ENCODE measurements at places on chromosomes 3 and 15.

DNA sequence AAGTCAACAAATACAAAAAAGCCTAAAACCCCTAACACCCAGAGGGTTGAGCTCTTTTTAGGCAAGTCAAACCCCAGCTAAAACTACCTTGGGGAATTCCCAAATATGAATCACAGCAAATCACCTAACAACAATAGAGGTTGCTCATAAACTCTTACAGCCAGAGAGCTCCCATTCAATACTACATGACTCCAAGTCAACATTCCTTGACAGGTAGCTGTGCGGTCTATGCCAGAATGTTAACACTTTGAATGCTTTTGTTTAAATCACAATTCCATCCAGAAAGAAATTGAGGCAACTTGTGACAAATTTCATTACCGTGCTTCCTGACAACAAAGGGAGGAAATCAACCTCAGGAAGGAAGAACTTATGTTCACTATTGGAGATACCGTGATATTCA, 7.5 kb upstream of the UACA start:
- DNase-seq: no peak

- no peak for DNase-seq
Measured at GRCh38 chr3:192927016-192927415, 9.4 kb upstream of the MB21D2 start.

GRCh38 chr15:66025015-66025452, 155.7 kb downstream of the RAB11A start:
- DNase-seq: no peak

DNA sequence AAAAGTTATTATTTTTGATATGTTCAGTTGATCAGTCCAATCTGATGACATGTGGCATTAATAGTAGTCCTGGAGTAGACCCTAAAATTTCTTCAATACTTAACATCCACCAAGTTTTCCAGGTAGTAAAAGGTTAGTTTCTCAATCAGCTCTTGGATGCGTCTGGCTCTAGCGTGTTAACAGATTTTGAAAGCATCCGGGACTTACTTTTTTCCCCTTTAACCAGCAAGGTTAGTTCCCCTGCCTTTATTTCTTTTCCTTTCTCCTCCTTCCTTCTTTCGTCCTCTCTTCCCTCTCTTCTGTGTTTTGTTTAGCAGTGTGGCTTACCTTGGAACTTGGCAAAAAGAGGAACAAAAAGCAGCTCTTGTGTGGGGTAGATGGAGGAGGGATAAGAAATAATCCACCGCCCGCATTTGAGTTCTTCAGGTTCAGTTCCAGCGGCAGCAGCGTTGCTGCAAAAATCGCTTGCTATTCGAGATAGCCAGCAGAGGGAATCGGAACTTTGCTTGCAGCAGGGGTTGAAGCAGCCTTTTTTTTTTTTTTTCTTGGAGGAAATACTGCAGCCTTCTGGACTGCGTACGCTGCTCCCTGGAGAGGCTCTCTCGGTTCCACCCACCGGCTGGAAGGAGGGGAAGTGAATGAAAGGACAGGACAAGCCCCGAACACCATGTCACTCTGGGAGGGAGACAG, at the start of gene RBMS3:
Gene RBMS3, plus strand, starts transcription at position 668 of the 690 bp plus-strand sequence.
- no peak for DNase-seq

- DNase-seq: no peak
Measured at GRCh38 chr15:37087131-37087588, 13.2 kb downstream of the MEIS2 start.

- no peak for DNase-seq
Measured at GRCh38 chr3:144127700-144128099, 156.1 kb downstream of the DIPK2A start.

- DNase-seq: no peak
Measured at GRCh38 chr15:100786901-100787566, 92.6 kb upstream of the ALDH1A3 start.

DNA sequence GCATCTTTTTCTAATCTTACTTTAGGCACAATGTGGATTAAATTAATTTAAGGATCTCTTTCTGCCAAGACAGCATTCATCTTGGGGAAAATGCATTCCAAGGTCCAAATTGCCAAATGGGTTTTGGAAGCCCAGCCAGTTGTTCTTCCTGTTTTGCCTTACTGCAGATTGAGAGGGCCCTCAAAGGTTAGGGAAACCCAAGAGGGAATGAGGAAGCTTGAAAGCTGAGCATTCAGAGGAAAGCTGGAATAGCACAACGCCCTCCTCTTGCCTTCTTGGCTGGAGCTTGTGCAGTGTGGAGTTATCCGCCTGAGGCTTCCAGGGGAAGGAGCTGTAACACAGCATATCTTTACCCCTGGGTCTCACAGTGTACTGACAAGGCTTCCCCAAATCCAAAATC, 18.2 kb upstream of the SACM1L start:
- no peak for DNase-seq

DNA sequence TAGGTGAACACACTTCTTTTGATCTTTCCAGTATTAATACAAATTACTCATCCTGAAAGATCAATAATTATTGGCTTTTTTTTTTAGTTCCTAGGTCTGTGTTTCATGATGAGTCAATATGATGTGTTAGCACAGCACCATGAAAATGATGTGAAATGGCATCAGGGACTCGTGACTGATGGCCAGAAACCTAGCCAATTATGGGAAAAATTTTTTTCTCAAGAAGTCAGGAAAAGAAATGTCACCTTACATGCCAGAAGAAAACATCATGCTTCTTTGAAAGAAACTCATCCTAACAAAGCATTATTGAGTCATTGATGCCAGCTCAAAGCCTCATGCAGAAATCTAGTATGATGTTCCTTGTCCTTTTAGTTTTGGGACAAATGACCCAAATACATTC, 468.3 kb upstream of the CBLB start:
- DNase-seq: no peak

DNA sequence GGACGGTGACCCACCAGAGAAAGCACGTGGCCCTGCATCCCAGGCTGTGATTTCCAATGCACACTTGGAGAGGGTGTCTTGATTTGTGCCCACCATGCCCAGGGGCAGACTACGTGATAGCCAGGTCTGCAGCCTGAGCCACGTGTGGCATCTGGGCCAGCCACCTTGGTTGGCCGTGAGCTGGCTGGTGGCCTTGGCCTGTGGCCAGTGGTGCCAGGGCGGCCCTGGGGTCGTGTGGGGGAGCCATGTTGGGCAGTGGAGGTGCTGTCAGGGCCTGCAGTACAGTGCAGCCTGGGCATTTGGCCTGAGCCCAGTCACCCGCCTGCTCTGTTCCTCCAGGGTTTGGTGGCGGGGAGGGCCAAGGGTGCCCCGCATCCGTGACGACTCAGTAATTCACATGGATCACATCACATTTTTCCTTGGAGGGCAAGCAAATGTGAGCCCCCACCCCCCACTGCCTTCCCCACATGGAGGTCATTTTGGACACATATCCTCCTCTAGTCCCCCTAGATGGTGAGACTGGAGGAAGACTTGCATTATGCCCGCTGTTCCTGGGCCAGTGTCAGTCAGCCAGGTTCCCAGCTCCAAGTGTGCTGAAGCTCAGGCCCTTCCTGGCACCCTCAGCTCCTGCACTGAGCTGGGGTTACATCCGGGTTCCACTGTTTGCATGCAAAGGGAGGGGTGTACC, 201.4 kb downstream of the UBE3A start:
- no peak for DNase-seq

DNA sequence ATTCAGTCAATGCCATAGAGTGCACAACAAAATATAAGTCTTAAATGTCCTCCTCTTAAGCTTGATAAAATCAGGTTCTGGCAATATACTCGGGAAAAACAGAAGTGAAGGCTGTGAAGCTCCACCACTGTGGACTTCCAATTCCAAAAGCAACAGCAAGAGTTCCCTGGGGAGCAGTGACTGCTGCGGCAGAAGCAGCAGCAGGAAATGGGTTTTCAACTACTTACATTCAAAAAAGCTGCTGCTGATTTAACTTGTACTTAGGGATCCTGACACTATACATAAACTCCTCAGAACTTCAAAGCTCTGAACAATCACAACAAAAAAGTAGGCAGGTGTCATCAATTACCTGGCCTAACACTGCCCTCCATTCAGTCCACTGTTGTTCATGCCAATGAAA, 4.7 kb downstream of the CEP152 start:
- no peak for DNase-seq

DNA sequence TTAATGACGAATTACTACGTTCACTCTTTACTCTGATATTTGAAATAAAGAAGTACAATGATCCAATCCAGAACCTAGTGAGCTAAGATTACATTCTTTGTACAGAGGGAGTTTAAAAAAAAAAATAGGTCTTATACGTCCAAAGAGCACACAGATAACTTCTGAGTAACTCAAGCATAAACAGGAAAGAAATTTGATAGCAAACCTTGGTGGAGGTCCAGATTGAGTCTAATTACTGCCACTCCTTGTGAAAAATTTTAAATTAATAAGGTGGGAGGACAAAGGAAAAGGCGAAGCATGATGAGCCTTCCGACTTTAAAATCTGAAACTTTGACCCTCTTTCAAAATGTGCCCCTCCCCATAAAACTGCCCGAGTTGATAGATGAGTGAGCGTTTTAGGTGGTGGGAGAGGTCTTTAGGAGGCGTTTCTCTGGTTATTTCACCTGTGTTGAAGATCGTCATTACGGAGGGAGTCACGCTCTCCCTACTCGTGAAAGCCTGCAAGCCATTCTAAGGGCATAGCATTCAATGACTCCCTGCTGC, 127.0 kb upstream of the ROBO2 start:
- DNase-seq: no peak

- no peak for DNase-seq
Measured at GRCh38 chr3:107241217-107241616, 136.0 kb upstream of the CCDC54 start.

- DNase-seq: peak; percentile 57
Measured at GRCh38 chr3:170037463-170038433, at the start of gene GPR160. Gene GPR160 (plus strand): TSS chr3:170037995. CDS start chr3:170083973, 45,978 bp downstream.

DNA sequence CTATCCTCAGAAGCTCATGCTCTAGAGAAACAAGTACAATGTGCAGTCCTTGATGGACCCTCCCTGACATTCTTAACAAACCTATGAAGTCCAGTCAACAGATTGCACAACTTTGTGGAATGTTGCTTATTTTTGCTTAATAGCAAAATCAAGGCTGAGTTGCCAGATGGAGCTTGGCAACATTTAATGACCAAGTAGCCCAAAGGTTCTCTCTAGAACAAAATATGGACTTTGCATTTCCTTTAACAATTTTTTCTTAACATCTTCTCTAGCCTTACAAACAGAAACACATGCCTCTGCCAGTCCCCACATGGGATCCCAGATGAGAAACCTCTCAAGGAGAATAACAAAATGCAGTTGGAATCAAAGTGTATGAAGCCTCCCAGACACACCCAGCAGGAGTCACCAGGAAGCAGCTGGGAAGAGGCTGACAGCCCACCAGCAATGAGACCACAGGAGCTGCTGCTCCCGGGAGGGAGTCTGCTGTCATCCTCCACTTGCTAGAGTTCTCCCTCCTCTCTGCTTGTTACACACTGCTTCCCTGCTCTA, 422.5 kb upstream of the CDIN1 start:
- no peak for DNase-seq

DNA sequence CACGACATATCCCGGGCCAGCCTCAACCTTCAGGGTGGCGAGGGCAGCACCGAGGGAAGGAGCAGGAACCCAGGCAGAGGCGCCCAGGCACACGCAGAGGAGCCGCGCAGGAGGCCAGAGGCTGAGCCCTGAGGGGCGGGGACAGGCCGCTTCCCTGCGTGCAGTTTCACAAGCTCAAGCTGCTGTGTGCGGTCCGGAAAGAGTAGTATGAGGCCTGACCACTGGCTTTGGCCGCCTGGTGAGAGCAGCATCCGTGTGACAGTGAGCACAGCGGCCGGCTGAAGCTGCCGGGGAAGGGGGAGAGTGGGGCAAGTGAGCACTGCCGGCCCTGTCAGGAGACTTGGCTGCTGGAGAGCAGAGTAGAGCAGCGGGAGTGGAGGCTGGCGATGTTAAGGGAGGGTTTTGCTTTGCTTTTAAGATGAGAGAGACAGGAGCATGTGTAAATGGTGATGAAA, 8.7 kb downstream of the ZDHHC19 start:
- no peak for DNase-seq

DNA sequence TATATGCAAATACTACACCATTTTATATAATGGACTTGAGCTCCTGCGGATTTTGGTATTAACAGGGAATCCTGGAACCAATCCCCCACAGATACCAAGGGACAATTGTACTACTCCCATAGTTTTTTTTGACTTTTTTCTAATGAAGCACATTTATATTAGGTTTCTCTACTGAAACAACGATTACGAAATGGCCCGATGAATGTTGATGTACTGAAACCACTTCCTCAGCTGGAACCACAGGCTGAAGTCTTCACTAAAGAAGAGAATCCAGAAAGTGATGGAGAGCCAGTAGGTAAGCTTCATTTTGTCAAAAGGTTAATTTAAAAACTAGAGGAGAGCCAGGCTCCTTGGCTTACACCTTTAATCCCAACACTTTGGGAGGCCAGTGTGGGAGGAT, 121.5 kb upstream of the LRRFIP2 start:
- no peak for DNase-seq
